ENCODE measurements at places on chromosomes 12 and 14. TPM values are rescaled to one million over a fixed set of nuclear protein-coding genes. Genes with fewer than 3 reads are reported as not detected.

TMEM30B gene
- total RNA-seq, result 22.0 TPM

TAS2R20 gene
- 4.9 TPM for total RNA-seq

IL23A gene
- not detected for total RNA-seq

TTLL5 gene
- total RNA-seq, result 24.5 TPM

DCN gene
- total RNA-seq, result 316 TPM

KRT83 gene
- total RNA-seq, result not detected
